ENCODE measurements at places on chromosomes 12 and 14.

DNA sequence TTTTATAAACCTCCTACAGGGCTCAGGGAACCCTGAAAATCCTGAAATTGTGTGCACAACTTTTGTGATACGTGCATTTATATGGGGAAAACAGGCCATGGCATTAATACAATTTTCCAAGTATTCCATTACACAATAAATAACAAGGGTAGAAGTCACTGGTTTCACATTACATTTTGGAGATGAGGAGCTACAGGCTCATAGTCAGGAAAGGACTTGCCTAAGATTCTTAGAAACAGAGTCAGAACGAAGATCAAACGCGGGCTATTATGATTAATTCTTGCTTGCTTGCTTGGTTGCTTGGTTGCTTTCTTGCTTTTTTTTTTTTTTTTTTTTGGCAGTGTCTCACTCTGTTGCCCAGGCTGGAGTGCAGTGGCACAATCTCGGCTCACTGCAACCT, 16.7 kb downstream of the NOS1 start:
- no peak for DNase-seq

DNA sequence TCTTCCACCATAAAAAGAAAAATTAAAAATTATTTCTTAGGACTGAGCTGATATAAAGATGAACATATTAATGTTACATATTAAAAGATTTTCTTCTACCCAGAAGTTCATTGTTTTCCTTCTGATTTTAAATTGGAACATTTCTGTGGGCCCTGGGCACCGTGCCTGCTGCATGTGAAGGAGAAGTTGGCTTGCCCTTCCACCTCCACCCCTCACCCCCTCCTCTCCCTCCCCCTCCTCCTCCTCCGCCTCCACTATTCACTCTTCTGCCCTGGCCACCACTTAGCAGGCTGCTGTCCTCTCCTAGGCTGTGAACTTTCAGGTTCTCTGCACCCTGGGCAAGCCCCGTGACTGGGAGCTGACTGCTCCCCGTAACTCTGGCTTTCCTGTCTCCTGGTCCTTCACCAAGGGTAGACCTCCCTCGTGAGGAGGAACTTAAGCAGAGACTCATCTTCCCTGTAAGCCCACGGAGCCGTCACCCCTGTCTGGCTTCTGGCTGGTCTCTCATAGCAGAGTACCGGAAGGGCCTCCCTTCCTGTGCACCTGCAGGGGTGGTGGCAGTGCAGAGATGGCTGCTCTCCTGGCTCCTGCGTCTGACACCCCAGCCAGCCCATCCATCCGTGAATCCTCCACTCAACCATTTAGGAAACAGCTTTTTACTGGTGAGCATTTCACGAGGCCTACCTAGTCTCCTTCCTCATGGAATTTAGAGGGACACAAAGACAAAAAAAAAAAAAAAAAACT, 12.8 kb downstream of the TUNAR start:
- no peak for DNase-seq

DNA sequence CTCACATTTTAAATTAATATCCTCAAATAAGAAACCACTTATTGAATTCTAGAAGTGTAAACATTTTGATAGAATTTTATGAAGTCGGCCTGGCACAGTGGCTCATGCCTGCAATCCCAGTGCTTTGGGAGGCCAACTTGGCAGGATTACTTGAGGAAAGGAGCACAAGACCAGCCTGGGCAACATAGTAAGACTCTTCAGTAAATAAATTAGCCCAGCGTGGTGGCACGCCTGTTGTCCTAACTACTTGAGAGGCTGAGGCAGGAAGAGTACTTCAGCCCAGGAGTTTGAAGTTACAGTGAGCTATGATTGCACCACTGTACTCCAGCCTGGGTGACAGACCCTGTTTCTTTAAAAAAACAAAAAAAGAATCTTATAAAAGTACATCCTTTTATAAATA, 8.9 kb upstream of the ZNF410 start:
- DNase-seq = no peak

- no peak for DNase-seq
Observed at GRCh38 chr14:104598039-104598909, 6.3 kb downstream of the TMEM179 start.

DNA sequence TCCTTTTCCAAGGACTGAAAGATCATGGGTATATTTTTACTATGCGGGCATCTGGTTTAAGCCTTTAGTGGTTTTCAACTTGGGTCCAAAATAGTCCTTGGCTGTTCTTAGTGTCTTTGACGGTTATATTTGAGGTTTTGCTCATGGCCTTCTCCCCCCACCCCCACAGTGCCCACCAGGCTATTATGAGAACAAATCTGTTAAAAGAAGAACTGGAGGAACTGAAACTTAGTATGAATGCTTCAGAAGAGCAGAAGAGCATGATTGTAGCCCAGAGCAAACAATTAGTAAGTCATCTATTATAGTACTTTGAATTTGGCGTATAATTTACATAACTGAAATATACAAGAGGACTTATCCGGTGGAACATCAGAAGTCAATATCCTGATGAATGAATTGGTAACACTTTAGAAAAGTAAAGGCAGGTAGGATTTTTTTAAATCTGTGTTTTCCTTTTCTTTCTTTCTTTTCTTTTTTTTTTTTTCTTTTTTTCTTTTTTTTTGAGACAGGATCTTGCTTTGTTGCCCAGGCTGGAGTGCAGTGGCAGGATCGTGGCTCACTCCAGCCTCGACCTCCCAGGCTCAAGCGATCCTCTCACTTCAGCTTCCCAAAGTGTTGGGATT, 71.8 kb upstream of the BCAT1 start:
- no peak for DNase-seq

All from CD4-positive, alpha-beta T cell (primary cell).